Retina (tissue), 1 donor: ENCODE measurements at places on chromosomes 7 and 10.
A peak's percentile ranks its signal among the peaks of the same experiment; 100 is the strongest.

DNA sequence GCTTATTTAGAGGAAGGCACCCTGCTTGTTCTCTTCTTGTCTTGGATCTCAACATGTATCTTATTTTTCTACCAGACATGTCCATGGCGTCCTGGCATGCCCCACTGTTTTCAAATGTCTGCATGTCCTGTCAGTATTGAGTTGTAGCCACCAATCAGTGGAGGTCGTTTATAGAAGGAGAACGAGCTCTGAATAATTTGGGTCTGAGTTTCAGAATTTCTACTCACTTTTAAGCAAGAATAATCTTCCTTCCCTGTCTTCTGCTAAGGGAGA, 2.9 kb upstream of the HOXA13 start:
- DNase-seq: no peak

- no peak for DNase-seq
Measured at GRCh38 chr7:137923380-137923779, 76.6 kb upstream of the DGKI start.

DNA sequence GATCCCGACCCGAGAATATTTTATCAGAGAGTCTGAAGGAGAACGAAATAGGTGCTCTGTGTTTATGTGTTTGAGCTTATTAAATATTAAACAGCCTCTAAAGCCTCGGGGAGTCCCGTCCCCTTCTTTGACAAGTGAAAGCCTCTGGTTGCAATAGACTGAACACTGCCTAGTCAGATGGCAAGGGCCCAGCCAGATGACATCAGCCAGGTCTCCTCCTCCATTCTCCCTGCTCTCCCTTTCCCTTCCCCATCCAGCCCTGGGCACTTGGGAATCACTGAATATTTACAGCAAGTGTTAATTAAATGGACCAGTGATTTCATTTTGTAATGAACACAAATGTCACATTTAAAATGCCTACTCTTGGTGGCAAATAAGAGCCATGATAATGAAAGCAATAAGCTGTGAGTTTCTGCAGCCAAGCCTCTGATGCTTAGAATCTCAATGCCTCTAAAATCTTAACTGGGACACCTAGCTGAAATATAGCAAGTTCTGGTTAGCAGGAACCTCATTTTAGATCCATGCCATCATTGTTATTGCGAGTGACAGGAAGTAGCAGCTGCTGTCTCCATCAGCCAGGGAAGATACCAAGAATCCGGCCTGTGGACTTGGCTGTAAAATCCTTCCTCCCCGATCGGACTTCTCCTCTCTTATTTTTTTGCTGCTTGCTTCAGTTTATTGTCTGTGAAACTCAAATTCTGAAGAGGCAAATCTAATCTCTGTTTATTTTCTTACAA, 202.1 kb downstream of the PRPF18 start:
- peak; percentile 47 for DNase-seq

DNA sequence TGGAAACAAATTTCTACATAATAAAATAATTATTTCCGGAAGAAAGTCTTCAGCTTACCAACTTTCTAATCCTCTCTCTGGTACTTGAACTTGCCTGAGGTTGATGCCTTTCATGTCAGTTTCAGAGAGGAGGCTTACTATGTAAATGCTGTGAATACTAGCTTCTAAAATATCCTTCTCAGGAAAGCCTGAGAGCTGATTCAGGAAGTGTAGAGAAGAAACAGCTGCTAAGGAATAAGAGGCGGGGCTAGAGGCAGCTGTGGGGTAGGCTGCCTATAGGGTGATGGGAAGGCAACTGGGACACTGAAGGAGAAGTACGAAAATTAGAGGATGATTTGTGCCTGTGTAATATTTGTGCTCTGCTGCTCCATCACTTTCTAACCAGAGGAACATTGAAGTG, 69.3 kb downstream of the AVL9 start:
- no peak for DNase-seq

GRCh38 chr10:124598773-124599587, 137.4 kb downstream of the LHPP start:
- DNase-seq: no peak
